ENCODE measurements at places on chromosomes 1 and 21.
A peak's percentile ranks its signal among the peaks of the same experiment; 100 is the strongest.

GRCh38 chr1:64892576-64893573 is 73.5 kb downstream of the JAK1 start:
- peak; percentile 63 for DNase-seq

DNA sequence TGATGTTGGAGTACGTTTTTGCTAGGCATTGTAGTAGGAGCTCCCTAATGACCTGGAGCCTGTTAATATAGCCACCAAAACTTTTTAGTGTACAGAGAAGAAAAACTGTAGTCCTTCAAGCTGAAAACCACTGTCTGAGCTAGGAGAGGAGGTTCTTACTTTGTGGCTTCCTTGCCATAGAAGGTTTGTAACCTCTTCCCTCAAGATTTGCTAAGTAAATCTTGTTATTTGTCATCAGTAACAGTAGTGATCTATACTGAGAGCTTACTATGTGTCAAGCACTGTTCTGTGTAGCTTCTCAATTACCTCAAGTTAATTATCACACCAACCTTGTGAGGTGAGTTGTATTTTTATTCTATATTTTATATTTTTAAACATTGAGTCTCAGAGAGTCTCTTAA is 21.2 kb upstream of the LRRC8C start:
- DNase-seq, result no peak

GRCh38 chr1:187513190-187513589 is 684.4 kb downstream of the PLA2G4A start:
- DNase-seq, result peak; percentile 2

DNA sequence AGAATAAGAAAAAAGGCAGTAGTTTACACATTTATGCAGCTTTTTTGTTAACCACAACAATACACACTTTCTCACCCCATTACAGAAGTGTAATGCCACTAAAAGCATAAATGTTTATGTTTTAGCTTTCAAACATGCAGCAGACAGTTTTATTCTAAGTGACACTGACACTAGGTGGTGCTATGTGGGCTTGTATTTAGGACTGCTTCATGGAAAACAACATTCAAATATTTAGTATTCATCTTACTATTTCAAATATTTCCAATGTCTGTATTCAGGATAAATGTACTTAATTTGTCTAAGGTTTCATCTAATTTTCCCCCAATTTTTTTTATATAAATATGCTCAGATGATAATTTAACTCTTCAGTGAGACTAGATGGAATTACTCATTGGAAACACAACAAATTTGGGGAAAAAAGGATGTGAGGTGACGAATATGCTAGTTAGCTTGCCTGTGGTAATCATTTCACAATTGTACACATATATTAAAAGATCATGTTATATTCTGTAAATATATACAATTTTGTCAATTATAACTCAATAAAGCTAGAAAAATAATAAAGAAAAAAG is 71.4 kb downstream of the USP1 start:
- DNase-seq, result peak; percentile 67

DNA sequence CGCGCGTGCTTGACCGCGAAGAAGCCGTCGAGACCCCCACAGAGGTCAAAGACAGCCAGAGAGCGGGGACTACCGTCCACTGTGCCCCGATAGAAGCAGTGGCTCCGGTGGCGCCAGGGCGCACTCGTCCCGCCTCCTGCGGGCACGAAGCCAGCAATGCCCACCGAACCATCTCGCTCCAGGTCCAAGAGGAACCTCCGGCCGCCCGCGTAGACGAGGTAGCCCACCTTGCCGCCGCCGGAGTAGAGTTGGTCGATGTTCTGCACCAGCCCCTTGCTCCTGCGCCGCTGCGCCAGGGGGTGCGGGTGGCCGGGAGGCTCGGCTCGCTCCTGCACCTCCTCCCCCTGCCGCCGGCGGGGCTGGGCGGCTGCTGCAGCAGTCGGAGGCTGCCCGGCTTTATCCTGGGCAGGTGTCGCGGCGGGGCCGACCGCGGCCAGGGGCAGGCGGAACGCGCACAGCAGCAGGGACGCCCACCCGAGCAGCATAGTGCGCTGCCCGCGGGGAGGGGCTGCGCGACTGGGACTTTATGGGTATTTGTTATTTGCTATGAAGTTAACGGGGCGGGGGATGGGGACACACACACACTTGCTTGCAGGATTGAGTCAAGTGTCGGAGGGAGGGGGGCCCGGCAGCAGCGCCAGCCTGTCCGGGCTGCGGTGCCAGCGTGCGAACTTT is 844 bp downstream of the ADAMTS5 start:
- peak; percentile 15 for DNase-seq

GRCh38 chr1:22222723-22223122 is 79.8 kb upstream of the WNT4 start:
- DNase-seq, result no peak

DNA sequence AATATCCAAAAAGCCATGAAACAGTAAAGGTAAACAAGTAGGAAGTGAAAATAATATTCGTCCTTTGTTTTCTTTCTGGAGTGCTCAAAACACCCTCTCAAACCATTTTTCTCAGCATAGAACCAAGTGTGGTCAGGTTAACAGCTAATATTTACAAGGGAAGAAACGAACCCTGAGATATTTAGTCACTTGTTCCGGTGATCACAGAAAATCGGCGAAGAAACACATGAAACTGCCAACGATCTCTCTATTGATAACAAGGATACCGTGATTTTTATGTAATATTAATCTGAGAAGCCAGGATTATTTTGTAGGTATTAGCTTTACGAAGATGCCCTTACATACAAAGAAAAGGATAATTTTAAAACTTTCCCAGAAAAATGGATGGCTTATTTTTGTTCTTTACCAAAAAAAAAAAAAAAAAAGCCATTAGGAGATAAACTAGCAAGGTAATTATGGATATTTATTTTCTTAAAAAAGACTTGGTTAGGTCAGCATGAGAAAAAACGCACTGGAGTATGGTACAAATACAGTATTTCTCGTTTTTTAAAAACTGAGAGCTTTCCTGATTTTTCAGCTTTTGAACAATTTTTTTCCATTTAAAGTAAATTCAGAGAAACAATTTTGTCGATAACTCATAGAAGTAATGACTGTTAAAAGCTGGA is 107.3 kb upstream of the HNRNPU start:
- DNase-seq, result no peak

DNA sequence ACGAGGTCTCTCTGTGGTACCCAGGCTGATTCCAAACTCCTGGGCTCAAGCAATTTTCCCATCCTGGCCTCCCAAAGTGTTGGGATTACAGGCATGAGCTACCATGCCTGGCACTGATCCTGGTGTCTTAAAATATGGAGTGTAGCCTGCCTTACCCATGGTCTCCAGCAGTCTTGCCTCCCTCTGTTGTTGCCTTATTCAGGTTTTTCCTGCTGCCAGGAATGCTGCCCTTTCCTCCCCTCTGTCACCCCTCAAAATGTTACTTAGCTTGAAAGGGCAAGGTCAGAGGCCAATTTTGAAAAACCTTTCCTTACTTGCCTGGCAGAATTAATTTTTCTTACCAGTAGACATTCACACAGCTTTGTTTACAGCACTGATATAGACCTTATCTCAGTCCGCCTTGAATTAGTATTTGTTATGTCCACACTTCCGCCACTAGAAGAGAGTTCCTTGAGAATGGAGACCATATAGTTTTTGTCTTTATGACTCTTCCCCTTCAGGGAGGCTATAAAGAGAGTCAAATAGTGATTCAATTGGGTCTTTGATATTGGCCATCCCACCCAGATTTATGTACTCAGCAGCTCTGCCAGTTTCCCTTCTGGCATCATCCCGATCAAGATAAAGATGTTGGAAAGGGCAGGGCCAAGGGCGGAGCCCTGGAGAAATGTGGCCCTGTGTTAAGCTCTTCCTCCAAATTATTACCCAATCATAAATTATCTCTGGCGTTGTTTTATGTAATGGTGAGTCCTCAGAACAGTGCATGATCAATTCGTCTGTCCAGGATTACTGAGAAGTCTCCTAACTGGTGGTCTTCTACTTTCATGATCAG is 38.8 kb downstream of the C1orf21 start:
- peak; percentile 8 for DNase-seq

DNA sequence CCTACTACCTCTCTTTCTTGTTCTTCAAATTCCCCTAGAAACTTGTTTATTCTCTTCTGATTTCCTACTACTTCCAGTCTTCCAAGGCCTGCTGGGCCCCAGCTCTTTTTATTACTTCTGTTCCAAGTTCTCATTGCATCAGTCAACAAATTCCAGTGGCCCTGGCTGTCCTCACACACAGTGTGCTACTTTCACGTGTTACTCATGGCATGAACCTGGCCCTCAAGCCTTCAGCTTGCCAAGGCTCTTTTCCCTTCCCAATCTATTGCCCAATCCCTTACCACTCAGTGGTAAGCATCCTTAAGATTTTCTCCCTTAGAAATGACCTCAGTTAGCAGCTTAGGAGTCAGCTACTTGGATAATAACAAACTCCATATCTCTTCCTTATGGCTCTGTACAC is 613.5 kb downstream of the LMO4 start:
- DNase-seq, result peak; percentile 35

GRCh38 chr1:71783071-71783470 is 499.3 kb downstream of the NEGR1 start:
- DNase-seq, result no peak

DNA sequence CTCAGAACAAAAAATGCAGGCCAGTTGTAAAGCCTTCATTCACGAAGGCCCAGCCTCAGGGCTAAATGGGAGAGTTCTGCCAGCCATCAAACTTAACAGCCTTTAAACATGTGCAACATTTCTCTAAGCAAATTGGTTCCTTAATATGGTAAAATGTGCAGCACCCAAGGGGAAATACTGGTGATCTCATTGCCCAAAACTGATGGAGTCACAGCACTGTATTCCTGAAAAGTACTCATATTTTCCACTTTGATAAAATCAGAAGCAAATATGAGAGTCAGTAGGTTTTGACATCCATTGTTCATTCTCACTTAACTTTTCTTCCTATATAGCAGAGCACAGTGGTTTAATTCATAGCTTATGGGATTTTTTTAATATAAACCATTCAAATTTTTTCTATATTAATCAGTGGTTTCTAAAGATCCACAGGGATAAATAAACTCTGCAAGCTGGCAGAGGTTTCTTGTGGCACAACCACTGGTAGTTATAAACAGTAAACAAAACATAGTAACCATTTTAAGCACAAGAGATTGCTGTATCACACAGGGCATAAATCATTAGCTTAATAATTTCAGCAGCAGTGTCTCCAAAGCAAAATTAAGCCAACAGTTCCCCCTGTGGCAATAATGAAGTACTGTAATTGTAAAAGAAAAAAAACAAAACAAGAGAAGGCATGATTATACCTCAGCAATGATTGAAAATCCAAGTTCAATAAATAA is 106.9 kb upstream of the LYPLAL1 start:
- DNase-seq, result peak; percentile 72

DNA sequence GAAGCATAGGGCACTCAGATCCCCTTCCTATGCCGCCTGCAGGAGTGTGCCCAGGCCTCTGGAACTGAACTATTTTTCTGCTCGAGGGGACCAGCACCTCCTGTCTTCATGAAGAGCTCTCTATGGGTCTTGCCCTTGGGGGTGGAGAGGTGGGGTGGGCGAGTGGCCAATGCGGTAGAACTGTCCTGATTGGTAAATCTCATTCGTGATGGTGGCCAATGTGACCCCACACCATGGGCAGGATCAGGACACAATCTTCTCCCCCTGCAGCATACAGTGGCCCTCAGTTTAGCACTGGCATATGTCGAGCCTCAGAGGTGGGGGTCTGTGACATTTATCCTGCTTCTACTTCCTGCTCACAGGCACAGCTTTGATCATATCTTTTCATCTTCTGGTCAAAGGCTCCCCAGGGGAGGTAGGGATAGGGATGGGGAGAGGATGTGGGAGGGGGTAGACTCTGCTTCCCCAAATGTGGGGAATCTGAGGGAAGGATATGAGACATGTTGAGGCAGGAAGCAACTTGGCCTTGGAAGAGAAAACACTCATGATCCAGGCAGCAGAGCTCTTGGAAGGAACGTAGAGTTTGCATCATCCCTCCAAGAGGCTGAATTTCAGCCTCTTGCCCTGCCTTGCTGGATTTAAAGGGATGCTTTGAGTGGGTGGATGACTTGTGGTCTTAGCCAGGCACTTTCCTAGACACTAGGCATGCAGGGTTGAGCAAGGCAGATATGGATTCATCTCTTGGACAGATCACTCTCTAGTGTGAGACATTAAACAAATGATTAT is 81.8 kb downstream of the LAMC2 start:
- peak; percentile 100 for DNase-seq

- DNase-seq, result no peak
These were observed 7.9 kb upstream of the ADGRB2 start for GRCh38 chr1:31771891-31772668.

GRCh38 chr1:205930799-205931281 is 12.4 kb downstream of the SLC26A9 start:
- DNase-seq, result peak; percentile 32

DNA sequence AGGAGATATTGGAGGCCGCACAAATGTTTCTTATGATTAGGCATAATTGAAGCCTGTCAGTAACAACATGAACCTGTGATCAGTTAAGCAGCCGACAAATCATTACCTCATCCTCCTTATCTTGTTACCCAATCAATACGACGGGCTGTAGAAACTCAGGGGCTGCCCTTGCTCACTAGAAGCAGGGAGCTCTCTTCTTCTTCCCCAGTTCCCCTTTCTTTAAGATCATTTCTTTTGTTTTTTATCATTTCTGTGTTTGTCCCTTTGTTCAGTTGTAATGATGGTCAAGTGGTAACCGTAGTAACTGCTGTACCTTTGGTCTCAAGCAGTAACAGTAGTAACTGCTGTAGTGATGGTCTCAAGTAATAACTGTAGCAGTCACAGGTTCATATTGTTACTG is 13.8 kb upstream of the FCGR2A start:
- DNase-seq, result no peak

- DNase-seq, result no peak
These were observed 69.8 kb downstream of the RAP1GAP start for GRCh38 chr1:21599402-21599801.

GRCh38 chr21:15592271-15592860 is 137.4 kb upstream of the USP25 start:
- DNase-seq, result peak; percentile 64

- no peak for DNase-seq
These were observed 58.0 kb upstream of the DMRTA2 start for GRCh38 chr1:50481142-50481736.

- no peak for DNase-seq
These were observed 1527.3 kb upstream of the TPTE start for GRCh38 chr21:8993943-8994639.

- DNase-seq, result peak; percentile 66
These were observed 9.8 kb upstream of the PHACTR4 start for GRCh38 chr1:28359592-28360239.

DNA sequence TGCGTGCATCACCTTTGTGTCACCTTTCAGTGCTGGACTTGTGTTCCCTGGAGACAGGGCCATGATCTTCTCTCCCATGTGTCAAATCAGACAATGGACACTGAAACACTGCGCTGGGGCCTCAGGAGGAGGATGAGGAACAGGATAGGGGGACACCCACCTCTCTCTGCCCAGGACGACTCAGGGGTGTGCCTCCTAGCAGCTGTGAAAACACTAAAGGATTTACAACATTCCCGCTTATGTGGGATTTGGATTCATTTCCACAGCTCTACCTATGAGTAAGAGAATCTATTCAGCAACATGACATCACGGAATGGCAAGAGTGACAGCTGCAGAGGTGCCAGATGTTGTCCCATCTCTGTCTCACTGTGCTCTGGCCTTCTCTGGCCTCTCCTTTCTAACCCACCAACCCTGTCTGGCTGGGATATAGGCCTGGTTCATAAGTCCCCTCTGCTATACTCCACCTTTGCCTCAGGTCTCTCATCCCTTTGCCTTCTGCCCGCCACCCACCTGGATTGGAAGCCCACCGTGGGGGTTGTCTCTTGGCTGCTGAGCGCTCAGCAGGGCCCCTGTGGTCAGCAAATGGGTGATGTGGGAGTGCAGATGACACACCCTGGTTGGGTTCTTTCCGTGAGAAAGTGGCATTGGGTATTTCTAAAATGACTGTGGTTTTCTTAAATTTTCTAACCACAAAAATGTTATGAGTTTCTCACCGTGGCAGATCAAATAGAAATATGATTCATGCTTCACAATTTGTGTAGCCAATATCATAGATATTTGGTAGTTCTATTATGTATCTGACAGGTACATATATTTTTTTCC is 47.1 kb upstream of the TLR5 start:
- peak; percentile 25 for DNase-seq
